T1000 (cell line): ENCODE measurements at places on chromosomes 7 and 10.

GRCh38 chr10:33067481-33067880 is 109.5 kb upstream of the ITGB1 start:
- DNase-seq: no peak

DNA sequence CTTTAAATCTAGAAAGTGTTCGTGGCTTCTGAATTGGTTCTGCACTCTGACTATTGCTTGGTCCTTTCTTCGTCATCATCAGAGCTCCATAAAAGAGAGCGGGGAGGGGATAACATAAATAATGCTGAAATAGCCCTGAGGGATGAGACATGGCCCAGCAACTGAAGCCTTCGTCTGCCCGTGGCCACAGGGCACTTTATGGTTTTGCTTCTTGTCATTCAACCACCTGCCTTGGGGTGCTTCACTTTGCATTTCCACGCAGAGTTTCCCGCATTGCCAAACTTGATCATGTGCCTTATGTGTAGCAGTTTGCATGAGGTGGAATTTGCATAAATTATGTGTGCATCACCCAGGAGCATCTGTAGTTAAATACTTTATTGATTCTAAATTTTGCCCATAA is 15.9 kb downstream of the GSTO2 start:
- DNase-seq: no peak

GRCh38 chr10:46198516-46198915 is 88.3 kb upstream of the ANTXRL start:
- no peak for DNase-seq

DNA sequence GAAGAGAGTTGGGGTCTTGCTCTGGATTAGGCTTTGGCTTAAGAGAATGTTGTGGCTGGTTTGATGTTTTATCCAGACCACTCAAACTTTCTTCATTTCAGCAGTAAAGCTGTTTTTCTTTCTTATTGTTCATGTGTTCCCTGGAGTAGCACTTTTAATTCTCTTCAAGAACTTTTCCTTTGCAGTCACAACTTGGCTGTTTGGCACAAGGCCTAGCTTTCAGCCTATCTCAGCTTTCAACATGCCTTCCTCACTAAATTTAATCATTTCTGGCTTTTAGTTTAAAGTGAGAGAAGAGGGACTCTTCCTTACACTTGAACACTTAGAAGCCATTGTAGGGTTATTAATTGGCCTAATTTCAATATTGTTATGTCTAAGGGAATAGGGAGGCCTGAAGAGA is 18.1 kb downstream of the CCDC126 start:
- no peak for DNase-seq

- no peak for DNase-seq
Measured at GRCh38 chr7:1151156-1151555, 8.8 kb downstream of the ZFAND2A start.

- no peak for DNase-seq
Measured at GRCh38 chr10:129404091-129404490, 63.0 kb upstream of the MGMT start.

- DNase-seq: no peak
Measured at GRCh38 chr7:23687011-23687410, 7.0 kb downstream of the FAM221A start.

DNA sequence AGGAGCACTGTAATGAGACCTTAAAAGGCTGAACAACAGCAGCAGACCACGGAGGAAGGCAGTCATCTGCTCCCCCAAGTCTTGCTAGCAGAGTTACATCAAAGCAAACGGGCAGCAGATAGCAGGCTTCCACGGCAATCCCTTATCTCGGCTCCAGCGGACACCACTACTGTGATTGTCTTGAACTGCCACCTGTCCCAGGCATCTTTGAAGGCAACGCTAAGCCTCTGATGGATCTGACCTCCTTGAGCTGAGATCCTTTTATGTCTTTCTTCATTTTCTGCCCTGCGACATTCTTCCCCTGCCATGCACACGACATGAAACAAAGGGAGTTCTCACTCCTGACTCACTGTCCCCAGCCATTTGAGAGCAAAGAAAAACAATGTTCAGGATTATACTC is 111.7 kb downstream of the GLI3 start:
- no peak for DNase-seq

GRCh38 chr7:149882248-149883047 is 8.7 kb downstream of the ATP6V0E2 start:
- DNase-seq: no peak

DNA sequence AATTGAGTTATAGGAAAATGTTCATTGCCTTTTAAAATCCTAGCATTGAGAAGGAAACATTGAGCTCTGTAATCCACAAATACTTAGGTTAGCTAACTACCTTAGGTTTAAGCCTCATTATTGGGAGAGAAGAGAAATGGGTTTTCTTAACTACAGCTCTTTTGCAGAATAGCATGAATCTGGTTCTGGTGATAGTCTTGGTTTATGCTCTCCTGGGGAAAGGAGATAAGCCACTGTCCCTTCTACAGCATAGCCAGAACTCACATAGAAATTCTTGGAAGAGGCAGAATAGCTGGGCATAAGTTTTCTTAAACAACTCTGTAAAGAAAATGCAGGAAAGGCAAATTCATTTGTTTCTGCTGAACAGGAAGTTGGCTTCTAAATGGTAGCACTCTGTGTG is 378.6 kb upstream of the CHRM2 start:
- DNase-seq: no peak

GRCh38 chr7:150953061-150953997 is 24.8 kb downstream of the KCNH2 start:
- DNase-seq: no peak

GRCh38 chr10:132850896-132851295 is 64.9 kb upstream of the NKX6-2 start:
- DNase-seq: no peak

DNA sequence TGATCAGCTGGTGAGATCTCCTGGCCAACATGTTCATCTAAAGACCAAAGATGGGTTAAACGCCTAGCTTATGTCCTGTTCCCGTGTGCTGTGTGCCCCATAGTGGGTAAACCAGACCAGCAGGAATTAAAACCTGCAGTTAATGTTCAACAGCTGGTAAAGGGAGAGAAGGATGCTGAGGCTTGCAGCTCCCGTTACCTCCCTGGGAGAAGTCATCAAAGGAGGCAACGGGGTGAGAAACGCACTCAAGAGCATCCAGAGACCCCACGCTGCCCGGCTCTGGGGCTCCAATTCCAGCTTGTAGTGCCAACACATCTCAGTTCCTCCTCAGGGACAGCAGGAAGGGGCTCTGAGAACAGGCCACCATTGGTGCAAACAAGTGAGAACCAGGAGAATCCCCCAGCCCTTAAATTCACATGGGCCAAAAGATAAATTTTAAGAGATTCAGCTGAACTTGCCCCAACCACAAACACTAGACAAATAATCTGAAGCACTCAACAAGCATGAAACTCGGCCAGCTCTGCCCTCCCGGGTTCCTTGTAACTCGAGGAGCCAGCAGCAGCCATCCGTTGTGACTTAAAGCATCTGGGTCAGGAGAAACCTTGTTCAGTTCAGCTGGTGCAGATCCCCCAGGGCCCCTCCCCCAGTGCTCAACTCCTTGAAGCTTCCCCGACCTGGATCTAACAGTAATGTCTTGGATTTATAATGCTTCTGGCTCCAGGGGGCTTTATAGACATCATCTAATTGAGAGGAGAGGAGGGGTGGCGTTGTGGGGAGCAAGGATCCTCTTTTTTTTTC is 29.4 kb downstream of the FAM241B start:
- no peak for DNase-seq

GRCh38 chr7:74026406-74026902 is 1.5 kb upstream of the ELN start:
- no peak for DNase-seq

- DNase-seq: no peak
Measured at GRCh38 chr10:71638064-71638821, 81.3 kb downstream of the C10orf105 start.

GRCh38 chr10:114686013-114686412 is 27.9 kb upstream of the ABLIM1 start:
- DNase-seq: no peak

DNA sequence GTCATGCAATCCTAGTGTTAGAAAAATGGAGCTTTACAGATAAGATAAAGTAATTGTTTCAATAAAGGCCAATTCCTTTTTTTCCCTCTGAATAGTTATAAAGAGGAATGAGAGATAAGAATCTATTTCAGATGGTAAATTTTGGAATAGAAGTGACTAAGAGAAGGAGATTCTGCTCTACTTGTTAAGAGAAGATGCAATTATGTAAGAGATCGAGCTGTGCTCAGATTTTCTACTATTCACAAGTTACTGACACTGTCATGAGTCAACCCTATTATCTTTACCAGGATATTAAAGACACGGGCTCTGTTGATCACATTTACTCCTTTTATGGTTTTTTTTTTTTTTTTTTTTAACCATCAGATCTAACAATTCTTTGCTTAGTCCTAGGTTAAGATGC is 511.3 kb downstream of the ARL4A start:
- DNase-seq: no peak

DNA sequence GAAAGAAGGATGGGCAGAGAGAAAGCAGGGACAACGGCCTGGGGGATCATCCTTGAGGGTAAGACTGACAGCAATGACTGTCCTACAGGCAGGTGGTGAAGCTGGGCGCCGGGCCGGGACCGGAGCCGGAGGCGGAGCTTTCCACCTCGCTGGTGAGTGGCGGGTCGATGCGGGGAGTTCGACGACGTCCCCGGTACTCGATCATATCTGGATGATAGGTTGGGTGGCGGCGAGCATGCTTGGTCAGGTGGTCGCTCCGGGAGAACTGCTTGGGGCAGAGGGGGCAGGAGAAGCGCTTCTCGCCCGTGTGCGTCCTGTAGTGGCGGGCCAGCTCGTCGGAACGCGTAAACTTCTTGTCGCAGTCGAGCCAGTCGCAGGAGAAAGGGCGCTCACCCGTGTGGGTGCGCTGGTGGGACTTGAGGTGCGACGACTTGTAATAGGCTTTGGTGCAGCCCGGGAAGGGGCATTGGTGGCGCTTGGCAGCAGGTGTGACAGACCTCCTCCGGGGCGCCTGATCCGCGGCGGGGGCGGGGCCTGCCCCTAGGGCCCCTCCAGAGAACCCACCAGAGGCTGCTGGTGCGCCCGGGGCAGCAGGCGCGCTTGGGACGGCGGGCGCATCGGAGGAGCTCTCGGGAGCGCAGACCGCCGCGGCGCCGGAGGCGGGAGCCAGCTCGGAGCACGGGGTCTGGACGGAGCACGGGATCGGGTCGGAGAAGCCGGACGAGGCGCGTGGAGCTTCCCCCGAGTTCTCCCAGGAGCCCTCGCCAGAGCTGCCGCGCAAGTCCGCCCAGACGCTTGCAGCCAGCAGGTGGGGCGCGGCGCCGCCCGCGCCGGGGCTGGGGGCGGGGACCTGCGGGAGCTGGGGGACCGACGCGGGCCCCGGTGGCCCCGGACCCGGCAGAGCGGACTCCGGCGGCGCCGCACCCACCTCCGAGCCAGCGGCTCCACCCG is 752 bp downstream of the KLF14 start:
- peak; percentile 3 for DNase-seq

- no peak for DNase-seq
Measured at GRCh38 chr7:100476903-100477870, 1.8 kb downstream of the TSC22D4 start.

DNA sequence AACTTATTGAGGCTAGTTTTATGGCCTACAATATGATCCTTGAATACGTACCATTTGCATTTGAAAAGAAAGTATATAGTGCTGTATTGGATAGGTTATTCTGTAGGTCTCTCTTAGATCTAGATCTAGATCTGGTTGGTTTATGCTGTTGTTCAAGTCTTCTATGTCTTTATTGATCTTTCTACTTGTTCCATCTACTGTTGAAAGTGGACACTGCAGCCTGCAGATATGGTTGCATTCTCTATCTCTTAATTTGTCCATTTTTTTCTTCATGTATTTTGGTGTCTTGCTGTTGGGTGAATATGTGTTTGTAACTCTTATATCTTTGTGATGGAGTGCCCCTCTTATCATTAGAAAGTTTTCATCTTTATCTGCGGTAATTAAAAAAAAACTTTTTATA is 139.4 kb upstream of the PCDH15 start:
- DNase-seq: no peak

GRCh38 chr10:5319863-5320262 is 44.9 kb upstream of the UCN3 start:
- no peak for DNase-seq
